CD4-positive, CD25-positive, alpha-beta regulatory T cell (primary cell): ENCODE measurements at places on chromosomes 3 and 15. TPM values are rescaled to one million over a fixed set of nuclear protein-coding genes. Genes with fewer than 3 reads are reported as not detected.

Gene CLEC3B
- total RNA-seq, result 0.99 TPM

Gene TNFSF10
- total RNA-seq, result 29.1 TPM

Gene LMAN1L
- total RNA-seq, result not detected

Gene CDC25A
- 0.72 TPM for total RNA-seq

Gene C3orf22
- total RNA-seq, result not detected

Gene NSUN3
- total RNA-seq, result 26.2 TPM

Gene MORC1
- 0.12 TPM for total RNA-seq

Gene ITIH1
- total RNA-seq, result not detected

GRCh38 chr3:194532591-194532990, 45.8 kb upstream of the ATP13A3 start:
- no peak for DNase-seq

- DNase-seq, result no peak
These were observed 183.8 kb upstream of the KCNMB2 start for GRCh38 chr3:178352326-178353005.

DNA sequence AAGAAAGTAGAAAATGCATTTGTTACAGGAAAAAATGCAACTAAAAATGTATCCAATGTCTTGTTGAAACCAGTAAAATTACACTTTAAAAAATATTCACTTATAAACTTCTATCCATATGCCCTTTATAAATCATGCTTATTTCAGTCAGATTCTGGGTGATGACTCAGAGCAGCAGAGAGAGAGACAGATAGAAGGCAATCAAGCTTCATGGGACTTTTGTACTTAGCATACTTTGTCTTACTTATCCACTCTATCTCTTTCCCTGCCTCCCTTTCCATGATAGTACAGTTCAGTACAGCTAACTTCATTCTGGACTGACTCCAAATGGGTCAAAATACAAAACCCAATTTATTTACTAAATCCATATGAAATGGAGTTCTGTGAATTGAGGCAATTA, 1438.2 kb downstream of the ZPLD1 start:
- no peak for DNase-seq

DNA sequence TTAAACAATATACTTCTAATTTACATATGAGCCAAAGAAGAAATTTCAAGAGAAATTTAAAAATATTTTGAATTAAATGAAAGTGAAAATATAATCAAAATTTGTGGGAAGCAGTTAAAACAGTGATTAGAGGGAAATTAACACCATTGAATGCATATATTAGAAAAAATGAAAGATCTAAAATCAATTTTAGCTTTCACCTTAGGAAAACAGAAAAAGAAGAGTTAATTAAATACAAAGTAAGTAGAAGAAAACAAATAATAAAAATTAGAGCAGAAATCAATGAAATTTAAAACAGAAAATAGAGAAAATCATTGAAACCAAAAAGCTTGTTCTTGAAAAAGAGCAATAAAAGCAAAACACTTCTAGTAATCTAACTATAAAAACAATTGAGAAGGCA, 38.6 kb upstream of the AP3B2 start:
- DNase-seq, result no peak

- no peak for DNase-seq
These were observed 25.4 kb downstream of the CXCR6 start for GRCh38 chr3:45968706-45969105.

DNA sequence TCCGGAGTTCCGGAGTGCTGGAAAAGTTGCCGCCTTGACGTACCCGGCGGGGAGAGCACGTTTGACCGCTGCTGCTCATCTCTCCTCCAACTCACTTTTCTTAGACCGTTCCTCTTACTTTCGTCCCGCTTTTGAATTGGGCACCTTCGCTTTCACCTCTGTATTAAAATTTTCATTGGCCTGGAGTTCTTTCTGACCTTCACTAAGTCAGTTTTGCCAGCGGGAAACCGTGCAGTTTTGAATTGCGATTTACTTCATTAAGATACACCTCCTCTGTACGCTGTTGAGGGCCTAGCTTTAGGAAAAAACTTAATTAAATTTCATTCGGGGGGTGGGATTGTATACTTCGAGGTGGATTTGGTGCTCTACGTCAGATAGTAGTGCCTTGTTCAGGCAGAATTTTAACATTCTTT, 1.3 kb downstream of the GMPS start:
- DNase-seq, result no peak

DNA sequence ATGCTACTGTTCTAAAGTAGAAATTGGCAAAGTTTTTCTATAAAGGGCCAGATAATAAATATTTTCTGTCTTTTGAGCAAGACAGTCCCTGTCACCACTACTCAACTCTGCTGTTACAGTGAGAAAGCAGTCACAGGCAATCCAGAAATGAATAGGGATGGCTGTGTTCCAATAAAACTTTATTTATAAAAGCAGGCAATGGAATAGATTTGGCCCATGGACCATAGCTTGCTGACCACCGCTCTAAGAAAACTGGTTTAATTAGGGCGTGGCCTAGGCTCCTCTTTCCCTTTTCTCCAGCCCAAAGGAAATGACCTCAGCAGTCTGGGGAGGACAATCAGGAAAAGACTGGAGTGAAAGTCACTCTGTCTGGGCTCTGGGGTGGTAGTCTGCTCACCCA, 183.8 kb downstream of the MEGF11 start:
- no peak for DNase-seq

- no peak for DNase-seq
These were observed 230.7 kb downstream of the BBX start for GRCh38 chr3:107753494-107753893.

DNA sequence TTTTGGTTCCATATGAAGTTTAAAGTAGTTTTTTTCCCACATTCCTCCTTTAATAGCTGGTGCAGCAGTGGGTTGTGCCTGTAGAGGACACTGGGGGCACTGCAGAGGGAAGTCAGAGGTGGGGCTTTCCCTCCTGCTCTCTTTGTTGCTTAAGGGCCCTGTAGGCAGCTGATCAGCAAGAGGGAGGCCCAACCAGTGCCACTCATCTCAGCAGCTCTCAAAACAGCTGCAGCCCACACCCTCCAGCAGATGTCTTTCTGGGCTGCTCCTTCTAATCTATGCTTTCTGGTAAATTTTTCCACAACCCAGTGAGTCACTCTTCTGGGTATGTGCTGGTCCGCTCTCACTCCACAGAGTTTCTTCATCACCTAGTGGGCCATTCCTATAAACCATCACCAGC, 263.8 kb downstream of the FEZF2 start:
- no peak for DNase-seq

DNA sequence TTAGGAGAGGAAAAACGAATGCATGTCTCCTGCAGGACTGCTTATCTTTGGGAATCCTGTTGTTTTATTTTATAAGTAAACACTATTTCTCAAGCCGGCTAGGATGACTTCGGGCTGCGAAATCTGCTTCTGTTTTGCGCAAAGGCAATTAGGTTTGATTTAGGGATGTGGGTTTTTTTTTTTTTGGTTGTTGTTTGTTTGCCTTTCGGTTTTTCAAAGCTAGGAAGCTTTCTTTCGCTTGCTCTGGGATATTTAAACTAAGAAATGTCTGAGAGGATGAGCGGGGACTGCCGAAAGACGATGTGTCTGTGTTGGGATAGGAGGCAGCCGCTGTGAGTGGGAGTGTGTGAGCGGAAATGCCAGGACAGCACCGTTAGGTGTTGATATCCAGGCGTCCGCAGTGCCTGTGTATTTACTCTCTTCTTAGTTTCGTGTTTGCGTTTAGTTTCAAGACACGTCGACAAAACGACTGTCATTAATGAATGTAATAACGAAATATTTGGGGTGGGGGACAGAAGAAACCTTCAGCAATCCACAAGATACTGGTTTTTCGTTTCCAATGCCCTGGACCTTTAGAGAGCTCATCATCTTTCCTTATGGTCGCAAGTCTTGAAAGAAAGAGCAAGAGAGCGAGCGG, 604 bp downstream of the ISL2 start:
- peak; percentile 38 for DNase-seq

GRCh38 chr3:81105789-81106488, 655.5 kb downstream of the GBE1 start:
- no peak for DNase-seq

DNA sequence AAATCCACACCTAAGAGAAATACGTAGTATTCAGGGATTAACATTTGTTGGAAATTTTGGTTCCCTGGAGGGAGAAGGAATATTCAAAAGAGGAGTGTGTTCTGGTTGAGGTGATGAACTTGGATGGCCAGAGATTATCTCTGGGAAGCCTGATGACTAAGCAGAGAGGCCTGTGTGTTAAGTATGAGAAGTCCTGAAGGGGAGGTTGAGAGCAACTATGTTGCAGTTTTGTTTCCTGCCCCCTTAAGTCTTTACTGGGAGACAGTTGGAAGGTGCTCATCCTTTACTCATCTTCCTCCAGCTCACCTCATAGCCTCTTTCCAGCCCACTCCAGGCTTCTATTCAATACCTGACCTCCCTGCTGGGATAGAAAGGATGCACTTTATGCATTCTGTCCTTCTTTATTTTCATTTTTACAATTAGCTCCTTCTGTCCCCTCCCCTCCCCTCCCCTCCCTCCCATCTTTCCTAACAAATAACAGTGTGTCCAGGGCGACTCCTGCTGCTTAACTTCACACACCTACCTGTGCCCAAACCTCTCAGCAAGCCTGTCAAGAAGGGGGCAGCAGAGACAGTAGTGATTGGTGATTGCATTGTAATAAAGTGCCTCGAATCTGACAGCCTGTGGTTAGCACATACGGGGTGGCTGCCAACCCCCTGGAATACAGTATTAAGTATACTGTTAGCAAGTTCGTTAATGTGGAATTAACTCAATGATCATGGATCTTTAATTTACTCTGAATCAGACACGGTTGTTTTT, 11.9 kb downstream of the RAP2B start:
- no peak for DNase-seq

DNA sequence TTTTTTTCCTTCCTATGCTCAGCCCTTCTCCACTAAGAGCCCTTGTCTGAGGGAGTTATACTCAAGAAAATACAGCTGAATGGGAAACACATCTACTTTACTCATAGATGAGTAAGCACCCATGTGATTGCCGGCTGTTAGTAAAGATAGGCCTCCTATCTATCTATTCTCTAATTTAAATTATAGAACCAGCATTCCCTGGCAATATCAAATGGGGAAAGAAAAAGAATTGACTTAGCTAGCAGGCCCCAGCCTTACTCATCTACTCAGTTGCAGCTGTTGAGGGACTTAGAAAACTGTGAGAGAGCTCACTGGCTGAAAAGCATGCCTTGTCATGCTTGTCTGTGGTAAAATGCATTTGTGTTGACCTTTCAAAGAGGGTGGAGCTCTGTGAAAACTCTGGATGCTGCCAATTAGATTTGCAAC, 116.9 kb upstream of the LRRFIP2 start:
- no peak for DNase-seq

DNA sequence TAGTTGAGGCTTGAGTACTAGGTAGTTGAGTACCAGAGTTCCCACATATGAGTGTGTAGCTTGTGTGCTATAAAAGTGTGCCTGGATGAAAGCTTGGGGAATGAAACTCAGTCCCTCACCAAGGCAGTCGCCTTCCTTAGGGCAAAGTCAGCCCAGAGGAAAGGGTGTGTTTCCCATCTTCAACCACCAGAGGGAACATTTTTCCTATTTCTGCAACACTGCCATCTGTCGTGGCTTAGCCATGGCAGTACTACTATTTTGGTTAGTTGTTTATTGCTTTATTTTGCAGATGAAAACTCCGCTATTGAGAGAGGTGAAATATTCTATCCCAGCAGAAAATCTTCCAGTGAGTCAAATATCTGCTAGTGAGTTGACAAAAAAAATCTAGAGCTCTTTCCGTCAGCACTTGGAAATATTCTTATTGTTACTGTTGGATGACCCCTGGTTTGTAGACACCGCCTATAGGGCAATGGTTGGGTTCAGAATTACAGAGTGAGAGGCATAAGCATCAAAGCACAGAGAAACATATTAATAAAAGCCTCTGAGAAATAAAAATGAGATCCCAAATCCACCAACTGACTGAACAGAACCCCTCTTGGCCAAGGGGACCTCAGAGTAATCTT, 239.9 kb downstream of the CPNE4 start:
- DNase-seq, result peak; percentile 26
